ENCODE measurements at places on chromosomes 11 and 22.

DNA sequence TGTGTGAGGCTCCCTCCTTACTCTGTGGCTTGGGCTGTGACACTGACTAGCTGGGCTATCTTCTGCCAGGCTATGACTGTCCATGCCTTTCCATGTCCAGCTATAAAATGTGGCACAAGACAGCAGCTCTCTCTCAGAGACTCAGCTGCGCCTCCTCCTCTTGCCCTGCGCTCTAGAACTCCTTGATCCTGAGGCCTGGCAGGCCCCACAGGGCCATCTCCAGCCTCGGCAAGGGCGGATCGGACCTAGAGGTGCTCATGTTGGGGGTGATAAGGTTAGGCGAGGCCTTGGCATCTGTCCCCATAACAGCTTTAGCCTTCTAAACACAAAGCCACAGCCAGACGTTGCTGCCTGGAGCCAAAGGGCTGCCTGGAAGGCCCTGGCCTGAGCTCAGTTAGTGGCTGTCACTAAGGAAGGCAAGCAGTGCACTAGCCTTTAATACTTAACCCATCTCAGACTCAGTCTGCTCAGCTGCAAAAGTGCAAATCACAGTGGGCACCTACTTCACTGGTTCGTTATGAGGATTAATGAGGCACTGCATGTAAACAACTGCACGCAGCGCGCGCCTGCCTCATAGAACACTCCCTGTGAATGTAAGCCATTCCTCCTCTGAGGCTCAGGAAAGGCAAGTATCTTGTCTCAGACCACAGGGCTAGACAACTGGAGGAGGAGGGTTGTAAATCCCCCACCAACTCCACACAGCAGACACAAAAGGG is 1.2 kb downstream of the GUCD1 start:
- DNase-seq = no peak

DNA sequence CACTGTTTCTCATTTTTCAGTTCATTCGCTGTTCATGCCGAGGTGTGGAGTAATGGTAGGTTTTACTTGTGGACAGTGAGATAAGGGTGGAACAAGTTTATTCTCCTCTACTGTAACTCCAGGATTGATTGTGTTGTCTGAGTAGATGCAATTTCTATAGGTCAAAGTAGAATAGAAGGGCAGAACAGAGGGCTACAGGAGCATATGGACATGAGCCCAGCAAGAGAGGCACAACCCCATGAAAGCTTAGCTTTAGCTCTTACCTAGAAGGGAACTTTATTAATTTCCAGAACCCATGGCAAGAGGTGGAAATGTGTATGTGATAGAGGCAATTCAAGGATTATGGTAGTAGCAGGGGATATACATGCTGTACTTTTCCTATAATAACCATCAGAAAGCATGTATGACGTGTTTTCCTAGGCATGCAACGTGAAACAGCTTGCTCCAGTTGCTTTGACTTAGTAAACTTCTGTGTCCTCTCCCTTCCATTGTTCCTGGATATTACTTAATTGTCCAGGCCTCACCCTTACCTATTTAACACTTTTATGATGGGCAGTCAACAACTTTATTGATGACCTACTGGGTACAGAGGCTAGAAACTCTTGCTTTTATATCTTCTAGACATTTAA is 13.8 kb upstream of the SLC37A2 start:
- no peak for DNase-seq

- no peak for DNase-seq
Measured at GRCh38 chr11:1841511-1842148, 2.8 kb downstream of the TNNI2 start.

GRCh38 chr22:26702906-26703830 is 45.8 kb downstream of the MIAT start:
- no peak for DNase-seq

DNA sequence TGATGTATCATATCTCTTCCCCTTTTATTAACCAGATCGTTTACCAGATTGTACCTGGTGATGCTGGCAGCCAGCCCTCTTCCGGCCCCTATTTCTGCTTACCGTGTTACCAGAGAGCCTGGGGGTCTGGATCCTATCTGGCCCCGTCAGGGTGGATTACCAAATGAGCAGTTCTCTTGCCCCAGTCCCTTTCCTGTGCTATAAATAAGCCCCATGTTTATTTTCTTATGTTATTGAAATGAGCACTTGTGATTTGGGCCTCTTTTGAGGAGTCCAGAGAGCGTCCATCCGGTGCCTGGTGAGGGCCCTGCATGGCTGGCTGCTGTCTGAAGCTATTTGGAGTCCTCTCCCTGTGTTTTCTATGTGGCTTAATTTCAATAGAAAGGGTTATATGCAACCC is 59.5 kb downstream of the ALX4 start:
- no peak for DNase-seq

DNA sequence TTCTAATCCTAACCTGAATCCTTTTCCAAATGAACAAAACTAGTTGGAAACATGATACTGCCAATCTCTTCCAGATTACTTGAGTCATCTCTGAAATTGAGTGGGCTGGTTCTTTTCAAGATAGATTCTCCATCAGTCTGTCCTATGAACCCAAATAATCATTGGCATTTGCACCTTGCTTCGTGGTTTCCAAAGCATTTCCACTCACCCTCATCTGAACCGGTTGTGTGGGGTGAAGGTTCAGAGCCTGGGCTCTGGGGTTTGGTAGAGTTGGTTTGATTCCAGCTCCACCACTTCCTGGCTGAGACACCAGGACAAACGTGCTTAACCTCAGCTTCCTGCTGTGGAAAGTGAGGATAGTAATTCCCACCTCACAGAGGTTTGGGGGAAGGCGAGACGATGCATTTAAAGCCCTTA is 206.4 kb upstream of the E2F8 start:
- no peak for DNase-seq

Data from stimulated activated CD8-positive, alpha-beta memory T cell treated with anti-CD3 and anti-CD28 coated beads, Interleukin-15, amount 100 ng/mL, for 4 hours (primary cell).